ENCODE measurements at places on chromosomes 4 and X.

GRCh38 chr4:166044871-166045270 lies 171.8 kb downstream of the TLL1 start:
- no peak for DNase-seq

- peak; percentile 71 for DNase-seq
Measured at GRCh38 chrX:69163936-69164741, 1.1 kb downstream of the PJA1 start.

- no peak for DNase-seq
Measured at GRCh38 chrX:125137521-125137920, 182.2 kb upstream of the TEX13C start.

DNA sequence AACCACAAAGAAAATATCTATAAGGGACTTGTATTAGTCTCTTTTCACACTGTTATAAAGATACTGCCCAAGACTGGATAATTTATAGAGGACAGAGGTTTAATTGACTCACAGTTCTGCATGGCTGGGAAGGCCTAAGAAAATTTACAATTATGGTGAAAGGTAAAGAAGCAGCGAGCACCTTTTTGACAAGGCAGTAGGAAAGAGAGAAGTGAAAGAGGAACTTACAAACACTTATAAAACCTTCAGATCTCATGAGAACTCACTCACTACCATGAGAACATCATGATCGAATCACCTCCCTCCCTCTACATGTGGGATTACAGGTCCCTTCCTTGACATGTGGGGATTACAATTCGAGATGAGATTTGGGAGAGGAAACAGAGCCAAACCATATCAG lies 856.0 kb downstream of the TRAM1L1 start:
- no peak for DNase-seq

GRCh38 chrX:133402042-133402453 lies 13.2 kb downstream of the GPC4 start:
- DNase-seq: no peak

- no peak for DNase-seq
Measured at GRCh38 chrX:12245650-12246645, 107.7 kb downstream of the FRMPD4 start.

GRCh38 chr4:170682558-170683294 lies 593.0 kb upstream of the AADAT start:
- DNase-seq: no peak

GRCh38 chrX:21740329-21741274 lies 17.3 kb downstream of the SMPX start:
- no peak for DNase-seq

Data from CD4-positive, alpha-beta T cell treated with Interferon alpha-2 for 1 hour (primary cell).